ENCODE measurements at places on chromosomes 3 and 15.

DNA sequence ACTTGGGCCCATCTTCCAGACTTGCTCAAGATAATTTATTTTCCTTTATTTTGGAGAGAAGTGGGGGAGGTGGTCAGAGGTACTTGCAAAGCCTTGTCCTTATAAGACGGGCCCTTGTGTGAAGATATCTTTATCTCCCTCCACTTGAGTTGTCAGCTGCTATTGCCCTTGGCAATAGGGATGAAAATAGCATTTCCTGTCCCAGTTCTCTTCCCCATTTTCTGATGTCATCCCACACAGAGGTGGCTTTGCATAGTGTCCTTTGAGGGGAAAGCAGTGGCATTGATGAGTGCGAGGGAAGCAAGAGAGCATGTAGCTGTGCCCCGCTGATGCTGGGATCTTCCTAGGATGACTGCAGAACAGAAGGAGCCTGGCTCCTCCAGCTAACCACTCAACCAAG is 41.9 kb upstream of the TUBGCP5 start:
- no peak for DNase-seq

- no peak for DNase-seq
Observed at GRCh38 chr3:62134061-62134496, 239.3 kb downstream of the FEZF2 start.

GRCh38 chr3:125613204-125613603 is 17.9 kb upstream of the OSBPL11 start:
- no peak for DNase-seq

GRCh38 chr3:5787861-5788488 is 600.5 kb downstream of the EDEM1 start:
- DNase-seq: no peak

- no peak for DNase-seq
Observed at GRCh38 chr15:59594493-59594942, 17.1 kb upstream of the GCNT3 start.

DNA sequence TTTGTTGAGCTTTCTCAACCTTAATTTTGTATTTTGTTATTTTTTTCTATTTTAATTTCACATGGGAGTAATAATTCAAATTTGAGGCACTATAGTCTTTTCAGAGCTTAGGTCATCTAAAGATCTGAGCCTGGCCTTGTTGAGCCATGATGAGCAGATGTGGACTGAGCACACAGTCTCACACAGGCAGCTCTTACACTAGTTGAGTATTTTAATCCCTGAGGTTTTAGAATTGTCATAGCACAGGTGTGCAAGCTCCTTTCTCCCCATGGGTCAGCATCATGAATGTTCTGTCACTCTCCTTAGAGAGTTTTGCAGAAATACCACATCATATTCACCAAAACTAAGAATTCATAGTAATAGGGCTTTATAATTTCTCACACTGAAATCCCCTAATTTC is 4.9 kb downstream of the ZBTB38 start:
- no peak for DNase-seq

- DNase-seq: no peak
Observed at GRCh38 chr15:85622221-85622831, 172.4 kb downstream of the KLHL25 start.

- no peak for DNase-seq
Observed at GRCh38 chr3:118955914-118956556, 78.6 kb downstream of the IGSF11 start.

DNA sequence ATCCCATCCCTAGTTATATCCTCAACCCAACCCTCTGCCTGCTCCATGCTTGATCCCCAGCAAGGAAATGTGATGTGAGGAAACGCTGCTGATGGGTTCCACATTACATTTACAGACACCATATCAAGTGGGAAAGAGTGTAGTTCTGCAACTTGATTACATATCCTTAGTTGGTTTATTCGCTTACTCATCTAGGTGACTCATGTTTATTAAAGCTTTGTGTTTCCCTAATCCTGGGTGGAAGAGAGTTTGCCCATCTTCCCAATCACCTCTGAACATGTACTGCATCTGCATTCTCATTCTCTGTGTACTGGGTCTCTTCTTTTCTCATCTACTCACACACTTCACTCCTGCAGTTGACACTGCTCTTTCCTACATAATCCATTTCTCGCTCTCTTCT is 91.7 kb upstream of the PDZRN3 start:
- no peak for DNase-seq

DNA sequence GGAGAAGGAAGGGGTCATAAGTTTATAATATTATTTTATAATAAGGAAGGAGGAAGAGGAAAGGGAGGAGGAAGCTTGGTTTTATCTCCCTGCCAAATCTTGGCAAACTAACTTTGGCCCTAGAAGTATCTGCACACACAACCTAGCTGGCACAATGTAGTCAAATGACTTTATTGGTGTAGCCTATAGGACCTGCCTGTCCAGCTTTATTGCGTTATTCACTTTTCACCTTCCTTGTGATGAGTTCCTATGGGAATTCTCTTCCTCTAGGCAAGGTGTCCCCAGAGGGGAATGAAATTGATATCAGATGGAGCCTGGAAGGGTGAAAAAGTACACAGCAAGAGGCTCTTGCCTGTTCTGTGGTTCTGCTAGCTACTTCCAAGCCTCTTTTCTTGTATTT is 111.2 kb upstream of the SLC25A36 start:
- no peak for DNase-seq

Measured in stimulated activated CD8-positive, alpha-beta memory T cell treated with anti-CD3 and anti-CD28 coated beads, Interleukin-4, amount 100 ng/mL, for 24 hours (primary cell).